ENCODE measurements at places on chromosomes 11 and 22.
A peak's percentile ranks its signal among the peaks of the same experiment; 100 is the strongest.

GRCh38 chr22:30990690-30991089, 21.6 kb downstream of the TUG1 start:
- no peaks in the 10 kb centered on the region for H3K36me3 ChIP-seq
- H3K27ac ChIP-seq, result no peak overlapping the region
- no peak for DNase-seq
- H3K4me3 ChIP-seq, result peak overlapping the region; percentile 25

DNA sequence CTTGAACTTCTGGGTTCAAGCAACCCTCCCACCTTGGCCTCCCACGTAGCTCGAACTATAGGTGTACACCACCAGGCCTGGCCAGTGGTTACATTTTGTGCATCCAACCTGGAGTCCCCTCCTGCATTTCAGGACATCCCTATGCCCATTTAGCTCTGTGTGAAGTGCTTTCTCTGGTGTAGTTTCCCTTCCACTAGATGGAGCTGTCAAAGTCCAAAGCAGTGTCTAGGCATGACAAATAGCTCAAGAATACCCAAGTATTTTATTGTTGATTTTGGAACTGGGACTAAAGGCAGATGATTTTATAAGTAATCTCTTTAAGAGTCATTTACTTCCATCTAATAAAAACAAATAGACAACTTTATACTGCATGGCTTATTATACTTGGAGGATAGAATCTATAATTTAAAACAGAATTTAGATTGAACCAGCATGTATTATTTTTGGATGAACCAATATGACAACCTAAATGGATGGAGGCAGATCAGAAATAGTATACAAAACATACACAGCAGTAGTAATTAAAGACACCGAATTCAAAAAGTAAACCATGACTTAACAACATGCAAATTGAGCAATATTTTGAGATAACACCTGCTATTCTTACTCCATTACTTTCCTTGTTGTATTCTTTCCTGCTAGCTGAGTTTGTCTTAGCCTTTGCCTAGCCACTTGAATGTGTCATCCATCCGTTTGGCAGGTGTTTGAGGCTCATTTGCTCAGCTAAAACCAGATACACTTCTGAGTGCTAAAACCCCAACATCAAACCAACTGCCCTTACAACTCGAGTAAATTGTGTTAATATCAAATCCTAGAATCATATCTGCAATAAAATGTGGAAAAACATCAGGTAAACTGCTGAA, 37.7 kb downstream of the EIF4ENIF1 start:
- H3K27ac ChIP-seq, result no peak overlapping the region
- H3K4me1 ChIP-seq, result no peaks in the 10 kb centered on the region
- no peak overlapping the region for H3K4me3 ChIP-seq
- no peak for DNase-seq
- peaks cover 3% of the 10 kb centered on the region for H3K36me3 ChIP-seq

DNA sequence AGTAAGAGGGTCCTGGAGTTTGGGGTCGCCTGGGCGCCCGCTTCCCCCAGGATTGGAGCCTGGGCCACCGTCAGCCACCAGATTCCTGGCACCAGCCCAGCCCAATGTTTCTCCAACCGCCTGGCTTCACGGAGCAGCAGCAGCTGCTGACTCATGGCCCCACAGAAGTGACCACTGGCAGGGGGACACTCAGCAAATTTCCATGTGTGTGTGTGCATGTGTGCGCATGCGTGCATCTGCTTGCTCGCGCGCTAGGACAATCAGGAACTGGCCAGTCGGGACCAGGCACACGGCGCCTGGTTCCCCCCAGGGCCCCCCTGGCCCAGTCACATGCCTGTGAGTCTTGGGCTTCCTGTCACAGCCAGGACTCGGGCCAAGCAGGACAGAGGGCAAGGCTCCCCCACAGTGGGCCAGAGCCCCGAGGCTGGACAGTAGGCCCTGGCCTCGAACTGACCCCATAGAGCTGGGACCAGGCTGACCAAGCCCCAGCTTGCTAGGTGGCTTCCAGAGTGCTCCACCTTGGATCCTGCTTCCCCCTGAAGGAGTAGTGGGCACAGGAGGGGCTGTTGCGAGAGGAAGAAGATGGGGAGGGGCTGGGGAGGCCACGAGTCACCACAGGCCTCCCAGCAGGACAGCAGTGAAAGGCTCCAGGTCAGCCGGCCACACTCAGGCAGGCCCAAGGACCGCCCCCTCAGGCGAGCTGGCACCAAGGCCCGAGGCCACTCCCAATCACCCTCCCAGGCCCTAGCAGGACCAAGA, 3.2 kb downstream of the CTSD start:
- peaks cover 43% of the 10 kb centered on the region for H3K4me1 ChIP-seq
- H3K4me3 ChIP-seq, result no peak overlapping the region
- DNase-seq, result no peak
- H3K27ac ChIP-seq, result no peak overlapping the region

- peaks cover 92% of the 10 kb centered on the region for H3K4me1 ChIP-seq
- DNase-seq, result peak; percentile 84
- peak overlapping the region; percentile 97 for H3K27ac ChIP-seq
- H3K4me3 ChIP-seq, result peak overlapping the region; percentile 18
- H3K27me3 ChIP-seq, result no peaks in the 10 kb centered on the region
Observed at GRCh38 chr22:24434471-24435322, 7.3 kb downstream of the ADORA2A start.

Measured in T-cell (primary cell).